ENCODE measurements at places on chromosomes 1 and 21.

DNA sequence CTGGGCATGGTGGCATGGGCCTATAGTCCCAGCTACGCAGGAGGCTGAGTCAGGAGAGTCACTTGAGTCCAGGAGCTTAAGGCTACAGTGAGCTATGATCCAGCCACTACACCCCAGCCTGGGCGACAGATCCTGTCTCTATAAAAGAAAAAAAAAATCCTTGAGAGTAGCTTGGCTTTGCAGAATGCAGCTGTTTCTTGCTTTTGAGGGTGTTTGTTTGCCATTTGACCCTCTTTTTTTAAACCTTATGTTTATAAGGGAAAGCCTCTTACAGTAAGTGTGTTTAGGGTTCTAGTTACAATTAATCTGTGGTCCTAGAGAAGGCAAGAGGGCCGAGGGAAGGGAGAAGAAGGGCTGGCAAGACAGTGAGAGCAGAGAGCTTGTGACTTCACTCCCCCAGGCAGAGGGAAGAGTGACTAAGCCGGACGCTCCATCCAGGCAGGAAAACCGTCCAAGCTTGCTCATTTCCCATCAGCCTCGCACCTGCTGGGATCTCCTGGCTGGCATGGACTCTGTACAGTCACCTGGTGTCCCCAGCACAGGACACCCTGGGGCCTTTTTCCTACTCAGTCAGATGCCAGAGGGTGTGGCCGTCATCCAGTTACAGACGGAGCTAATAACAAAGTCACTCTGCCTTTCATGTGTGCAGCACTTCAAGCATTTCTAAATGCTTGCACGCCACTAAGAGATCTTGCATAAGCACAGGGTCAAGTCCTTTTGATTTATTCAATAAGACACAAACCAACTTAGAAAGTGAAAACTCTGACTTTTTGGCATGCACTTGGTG, 55.5 kb upstream of the PSEN2 start:
- DNase-seq = no peak

DNA sequence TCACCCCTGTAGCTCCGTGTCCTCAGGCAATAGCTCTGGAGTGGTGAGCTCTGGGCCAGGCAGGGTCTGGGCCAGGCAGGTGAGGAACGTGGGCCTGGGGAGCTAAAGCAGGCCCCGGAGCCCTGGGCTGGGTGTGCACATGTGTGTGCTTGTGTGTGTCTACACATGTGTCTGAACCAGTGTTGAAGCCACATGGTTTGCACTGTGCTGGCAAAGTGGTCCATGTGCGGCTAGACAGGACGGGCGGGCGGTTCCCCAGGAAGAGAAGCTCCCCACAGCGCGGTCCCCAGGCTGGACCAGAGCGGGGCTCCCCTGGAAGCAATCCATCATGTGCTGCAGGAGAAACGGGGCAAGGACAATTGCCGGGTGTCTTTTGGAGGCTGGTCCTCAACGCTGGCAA, 84.2 kb downstream of the PRDM16 start:
- no peak for DNase-seq

- no peak for DNase-seq
Observed at GRCh38 chr1:14083706-14084105, 383.7 kb downstream of the PRDM2 start.

- DNase-seq = no peak
Observed at GRCh38 chr1:88029142-88029541, 654.9 kb upstream of the PKN2 start.

DNA sequence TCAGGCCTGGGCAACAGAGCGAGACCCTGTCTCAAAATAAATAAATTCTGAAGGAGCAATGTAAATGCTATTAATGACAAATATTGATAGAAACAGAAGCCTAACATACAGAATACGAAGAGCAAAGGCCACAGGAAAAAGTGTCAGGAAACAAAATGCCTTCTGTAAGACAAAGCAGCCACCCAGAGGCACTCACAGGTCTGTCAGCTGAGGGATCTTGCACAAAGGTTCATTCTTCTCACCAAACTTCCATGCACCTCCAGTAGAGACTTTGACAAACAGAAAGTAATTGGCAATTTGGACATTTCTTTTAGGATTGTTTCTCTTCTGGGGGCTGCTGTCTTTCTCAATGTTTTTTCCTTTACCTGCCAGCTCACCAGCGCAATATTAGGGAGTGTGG, 1.2 kb upstream of the ALDH9A1 start:
- no peak for DNase-seq

DNA sequence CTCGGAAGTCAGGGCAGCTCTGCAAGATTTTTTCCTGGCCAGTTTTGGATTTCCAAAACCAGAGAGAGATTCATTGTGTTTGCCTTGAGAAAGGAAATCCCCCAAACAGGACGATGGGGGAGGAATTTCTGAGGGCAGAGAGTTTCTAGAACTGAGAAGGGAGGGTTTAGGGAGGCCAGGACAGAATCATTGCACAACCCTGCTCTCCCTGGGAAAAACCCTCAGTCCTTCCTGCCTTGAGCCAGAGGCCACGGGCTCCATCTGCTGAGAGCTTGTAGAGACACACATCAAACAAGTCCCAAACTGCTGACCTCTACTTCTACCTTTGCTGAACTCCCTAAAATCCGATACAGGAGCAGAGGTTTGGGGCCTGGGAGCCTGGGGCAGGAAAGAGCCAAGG, 99.7 kb downstream of the NMNAT2 start:
- no peak for DNase-seq

DNA sequence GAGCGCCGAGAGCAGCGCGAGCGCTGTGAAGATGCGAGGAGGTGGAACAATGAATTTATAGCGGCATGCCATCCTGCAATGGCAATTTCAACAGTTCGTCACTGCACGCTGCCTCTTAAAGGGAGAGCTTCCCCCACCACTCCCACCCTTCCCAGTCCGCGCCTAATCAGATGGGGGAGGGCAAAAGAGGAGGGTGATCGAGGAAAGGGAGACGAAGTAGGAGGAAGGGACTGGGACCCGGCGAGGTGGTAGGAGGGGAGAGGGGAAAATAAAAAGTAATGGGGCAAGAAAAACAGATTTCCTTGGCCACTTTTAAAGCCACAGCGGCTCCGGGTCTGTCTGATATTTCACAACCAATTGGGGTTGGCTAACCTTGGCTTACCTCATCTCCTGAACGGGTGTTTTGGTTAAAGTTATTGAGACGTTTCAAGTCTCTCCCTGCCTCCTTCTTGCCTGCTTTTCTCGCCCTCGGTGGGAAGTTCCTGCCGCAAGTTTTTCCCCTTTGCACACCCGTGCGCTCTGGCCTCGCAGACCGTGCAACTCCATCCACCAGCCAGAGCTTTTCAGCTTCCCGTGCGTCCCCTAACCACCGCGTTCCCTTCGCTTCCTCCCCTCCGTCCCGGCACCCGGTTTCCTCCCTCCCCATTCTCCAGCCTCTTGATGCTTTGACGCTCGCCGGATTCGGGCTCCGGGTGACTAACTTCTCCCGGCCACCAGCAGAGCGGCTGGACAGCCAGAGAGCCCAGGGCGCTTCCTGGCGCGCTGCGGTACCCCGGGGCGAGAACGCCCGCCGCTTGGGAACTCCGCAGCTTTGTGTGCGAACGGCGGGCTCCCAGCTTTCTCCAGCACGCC, at the start of gene ADAMTS5:
TSS of gene ADAMTS5 (minus strand) at position 27 of the 852 bp plus-strand sequence. CDS start 697 bp downstream, outside the sequence.
- no peak for DNase-seq

GRCh38 chr1:228360533-228361313, 45.9 kb downstream of the TRIM11 start:
- no peak for DNase-seq

DNA sequence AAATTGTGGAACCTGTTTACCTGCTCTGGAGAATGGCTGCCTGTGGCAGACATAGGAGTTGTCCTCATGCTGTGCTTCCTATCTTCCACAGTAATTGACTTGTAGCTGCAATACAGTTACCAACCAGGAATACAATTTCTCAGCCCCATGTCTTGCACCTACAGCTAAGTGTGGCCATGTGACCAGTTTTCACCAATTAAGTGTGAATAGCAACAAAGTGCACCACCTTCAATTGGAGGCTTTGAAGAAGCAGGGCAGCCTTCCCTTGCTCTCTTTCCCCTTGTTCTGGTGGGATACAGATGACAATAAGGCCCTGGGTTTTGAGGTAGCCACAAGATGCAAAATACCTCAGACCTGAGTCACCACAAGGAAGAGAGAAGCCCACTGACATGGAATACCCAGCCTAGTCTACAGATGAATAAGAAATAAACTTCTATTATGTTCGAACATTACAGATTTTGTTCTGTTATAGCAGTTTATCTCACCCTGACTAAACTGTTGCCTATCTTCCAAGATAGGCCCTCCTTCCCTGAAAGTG, 70.2 kb upstream of the S1PR1 start:
- DNase-seq = no peak

DNA sequence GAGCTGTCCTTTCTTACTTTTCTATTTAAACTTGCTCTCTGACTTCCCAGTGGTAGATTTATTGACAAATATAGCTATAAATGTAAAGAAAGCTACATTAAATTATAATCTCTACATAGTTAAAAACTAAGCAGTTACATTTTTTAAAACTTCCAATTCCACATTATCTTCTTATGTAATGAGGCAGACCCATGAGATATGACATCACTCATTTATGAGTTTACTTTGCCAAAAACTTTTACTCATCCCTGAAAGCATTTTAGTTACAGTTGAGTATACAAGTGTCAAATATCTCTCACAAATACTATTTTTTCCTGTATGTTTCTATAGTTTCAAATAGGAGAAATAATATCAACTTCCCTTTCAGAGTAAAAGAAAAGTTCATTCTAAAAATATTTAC, 3.8 kb downstream of the NMNAT2 start:
- no peak for DNase-seq

- DNase-seq = no peak
Observed at GRCh38 chr1:156462954-156463795, 37.4 kb downstream of the MEF2D start.

- DNase-seq = peak; percentile 39
Observed at GRCh38 chr1:198699167-198700015, 60.6 kb downstream of the PTPRC start.

GRCh38 chr1:23337869-23338268, 6.2 kb downstream of the HNRNPR start:
- DNase-seq = no peak

- DNase-seq = no peak
Observed at GRCh38 chr1:6008696-6009095, 16.5 kb upstream of the NPHP4 start.

- DNase-seq = no peak
Observed at GRCh38 chr1:225825607-225826007, 15.7 kb downstream of the EPHX1 start.

DNA sequence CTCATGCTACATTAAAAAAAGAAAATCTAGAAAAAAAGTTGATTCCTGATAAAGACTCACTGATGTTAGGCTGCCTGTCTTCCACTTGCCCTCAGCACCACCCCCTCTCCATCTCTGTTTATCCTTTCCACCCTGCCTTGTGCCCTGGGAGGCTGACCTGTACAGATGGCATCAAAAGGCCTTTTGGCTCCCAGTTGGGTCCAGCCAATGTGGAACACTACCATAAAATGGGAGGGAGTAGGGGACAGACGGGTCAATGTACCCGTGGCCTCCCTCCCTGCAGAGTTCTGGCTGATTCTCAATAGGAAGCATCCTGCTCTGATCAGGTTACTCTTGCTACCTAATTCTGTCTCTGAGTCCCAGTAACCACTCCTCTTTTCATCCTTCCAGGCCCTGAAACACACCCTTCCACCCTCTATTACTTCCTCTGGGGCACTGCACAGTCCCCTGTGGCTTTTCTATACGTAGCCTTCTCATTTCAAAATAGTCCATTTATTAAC, 300.0 kb downstream of the HHIPL2 start:
- no peak for DNase-seq

- no peak for DNase-seq
Observed at GRCh38 chr1:231407547-231408396, 14.3 kb downstream of the EGLN1 start.

- DNase-seq = no peak
Observed at GRCh38 chr1:93585059-93585966, 96.3 kb downstream of the BCAR3 start.

GRCh38 chr1:76336931-76337371, 262.4 kb downstream of the ST6GALNAC3 start:
- DNase-seq = no peak

- DNase-seq = no peak
Observed at GRCh38 chr1:184610876-184611595, 143.6 kb downstream of the EDEM3 start.

DNA sequence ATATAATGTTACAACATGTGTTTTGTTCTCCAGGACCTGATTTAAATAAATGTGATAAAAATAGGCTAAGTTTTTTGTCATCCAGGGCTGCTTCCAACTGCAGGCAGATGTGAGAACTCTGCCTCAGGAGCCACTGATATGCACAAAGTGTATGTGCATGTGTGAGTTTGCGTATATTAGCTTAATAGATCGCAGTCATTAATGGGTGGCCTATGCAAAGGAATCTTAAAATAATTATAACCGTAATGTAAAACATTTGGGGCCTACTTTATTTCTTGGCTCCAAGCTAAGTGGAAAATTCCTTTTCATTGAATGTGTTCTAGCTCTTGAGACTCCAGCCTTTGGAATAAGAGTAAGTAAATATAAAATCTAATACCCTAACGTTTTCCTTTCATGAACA, 16.8 kb downstream of the DHX9 start:
- no peak for DNase-seq
